ENCODE measurements at places on chromosomes 16 and 17. TPM values are rescaled to one million over a fixed set of nuclear protein-coding genes. Genes with fewer than 3 reads are reported as not detected.

ABCC11 gene
- not detected for total RNA-seq

DNA sequence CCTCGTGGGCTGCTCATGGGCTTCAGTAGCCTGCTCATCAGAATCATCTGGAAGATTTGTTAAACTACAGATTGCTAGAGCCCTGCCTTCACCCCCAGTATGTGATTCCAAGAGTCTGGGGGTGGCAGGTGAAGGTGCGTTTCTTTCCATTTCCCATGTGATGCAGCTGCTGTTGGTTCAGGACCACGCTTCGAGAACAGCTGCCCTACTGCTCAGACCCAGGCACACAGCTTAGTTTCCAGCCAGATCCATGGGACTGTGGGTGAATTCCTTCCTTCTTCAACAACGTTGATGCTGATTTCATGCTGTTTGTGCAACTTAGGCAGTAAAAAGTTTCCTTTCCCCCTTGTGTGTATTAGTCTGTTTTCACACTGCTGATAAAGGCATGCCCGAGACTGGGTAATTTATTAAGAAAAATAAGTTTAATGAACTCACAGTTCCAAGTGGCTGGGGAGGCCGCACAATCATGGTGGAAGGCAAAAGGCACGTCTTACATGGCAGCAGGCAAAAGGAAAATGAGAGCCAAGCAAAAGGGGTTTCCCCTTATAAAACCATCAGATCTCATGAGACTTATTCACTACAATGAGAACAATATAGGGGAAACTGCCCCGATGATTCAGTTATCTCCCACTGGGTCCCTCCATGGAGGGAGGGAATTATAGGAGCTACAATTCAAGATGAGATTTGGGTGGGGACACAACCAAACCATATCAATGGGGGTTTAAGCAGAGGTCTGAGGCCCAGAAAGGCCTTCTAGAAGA is 159.2 kb downstream of the XYLT1 start:
- H3K4me1 ChIP-seq: peaks cover 43% of the 10 kb centered on the region
- DNase-seq: no peak
- no peaks in the 10 kb centered on the region for H3K27me3 ChIP-seq
- H3K4me3 ChIP-seq: no peak overlapping the region

DNA sequence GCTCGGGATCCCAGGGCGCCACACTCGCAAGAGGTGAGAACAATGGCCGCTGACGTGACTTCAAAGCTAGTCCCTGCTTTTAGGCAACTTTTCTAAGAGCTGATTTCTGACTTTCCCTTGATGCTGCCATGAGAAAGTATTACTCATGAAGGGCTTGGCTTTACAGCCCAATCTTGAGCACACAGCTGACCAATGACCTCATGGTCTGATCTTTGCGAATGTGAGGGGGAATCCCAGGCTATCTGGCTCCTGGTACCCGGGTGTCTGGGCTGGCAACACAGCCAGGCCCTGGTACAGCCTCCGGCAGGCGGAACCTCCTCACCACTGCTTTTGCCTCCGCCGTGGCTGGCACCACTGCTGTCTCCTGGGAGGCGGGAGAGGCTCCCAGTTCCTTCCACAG is 17.5 kb downstream of the NDUFAF8 start:
- H3K4me1 ChIP-seq: peaks cover 12% of the 10 kb centered on the region
- H3K27ac ChIP-seq: no peak overlapping the region
- no peak for DNase-seq
- peaks cover 10% of the 10 kb centered on the region for H3K36me3 ChIP-seq

DNA sequence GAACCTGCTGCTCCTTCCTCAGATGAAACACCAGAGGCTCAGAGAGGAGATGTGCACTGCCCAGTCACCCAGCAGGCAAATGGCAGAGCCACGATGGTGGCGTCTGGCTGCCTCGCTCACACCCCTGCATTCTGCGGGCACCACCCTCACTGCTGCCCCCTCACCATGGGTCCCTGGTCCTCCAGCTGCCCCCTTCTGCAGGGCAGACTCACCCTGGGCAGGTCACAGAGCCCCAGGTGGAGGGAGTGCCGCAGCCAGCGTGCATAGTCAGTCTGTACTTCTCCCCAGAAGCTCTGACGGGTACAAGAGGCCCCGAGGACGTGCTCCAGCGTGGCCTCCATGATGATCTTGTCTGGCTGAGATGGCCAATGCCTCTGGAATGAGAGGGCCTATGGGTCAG is 52.9 kb downstream of the RMI2 start:
- H3K27ac ChIP-seq: no peak overlapping the region
- H3K27me3 ChIP-seq: peaks cover 2% of the 10 kb centered on the region
- no peak overlapping the region for H3K4me3 ChIP-seq

DNA sequence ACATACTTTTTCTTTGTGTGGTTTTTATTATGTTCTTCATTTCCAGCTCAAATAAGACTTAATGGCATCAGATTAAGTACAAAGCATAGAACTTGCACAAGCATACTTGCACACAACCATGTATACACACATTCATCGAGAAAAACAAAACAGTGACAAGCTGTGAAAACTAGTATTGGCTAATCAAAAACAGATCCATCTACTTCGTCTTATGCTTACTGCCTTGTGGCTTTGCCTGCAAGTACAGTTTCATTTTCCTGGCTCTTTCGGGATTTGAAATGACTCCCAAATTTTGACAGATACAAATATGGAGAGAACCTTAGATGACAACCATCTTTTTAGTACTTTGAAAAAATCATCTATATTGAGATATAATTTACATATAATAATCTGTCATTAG is 338.3 kb downstream of the BCAS3 start:
- no peak overlapping the region for H3K4me3 ChIP-seq
- no peak for DNase-seq
- no peaks in the 10 kb centered on the region for H3K4me1 ChIP-seq
- no peaks in the 10 kb centered on the region for H3K36me3 ChIP-seq

Data from activated naive CD8-positive, alpha-beta T cell treated with anti-CD3 and anti-CD28 coated beads, Interleukin-2, amount 10 ng/mL, durations not matched to agents 7 days and 5 days (primary cell).